Ascending aorta (tissue), 2 donors: ENCODE measurements at places on chromosomes 4 and X.
A peak's percentile ranks its signal among the peaks of the same experiment; 100 is the strongest.

GRCh38 chr4:98314791-98315565, 53.8 kb downstream of the RAP1GDS1 start:
- H3K36me3 ChIP-seq: no peaks in the 10 kb centered on the region
- no peak overlapping the region for H3K27ac ChIP-seq
- H3K4me3 ChIP-seq: no peak overlapping the region
- H3K4me1 ChIP-seq: no peaks in the 10 kb centered on the region

GRCh38 chrX:69154051-69154450, 11.2 kb downstream of the PJA1 start:
- no peaks in the 10 kb centered on the region for H3K4me1 ChIP-seq
- H3K27ac ChIP-seq: no peak overlapping the region
- no peak overlapping the region for H3K4me3 ChIP-seq
- H3K36me3 ChIP-seq: no peaks in the 10 kb centered on the region

- no peak overlapping the region for H3K27ac ChIP-seq
- no peaks in the 10 kb centered on the region for H3K27me3 ChIP-seq
- H3K4me3 ChIP-seq: no peak overlapping the region
- no peak for DNase-seq
- peaks cover 30% of the 10 kb centered on the region for H3K36me3 ChIP-seq
Measured at GRCh38 chr4:76780781-76781697, 116.9 kb downstream of the SOWAHB start.

DNA sequence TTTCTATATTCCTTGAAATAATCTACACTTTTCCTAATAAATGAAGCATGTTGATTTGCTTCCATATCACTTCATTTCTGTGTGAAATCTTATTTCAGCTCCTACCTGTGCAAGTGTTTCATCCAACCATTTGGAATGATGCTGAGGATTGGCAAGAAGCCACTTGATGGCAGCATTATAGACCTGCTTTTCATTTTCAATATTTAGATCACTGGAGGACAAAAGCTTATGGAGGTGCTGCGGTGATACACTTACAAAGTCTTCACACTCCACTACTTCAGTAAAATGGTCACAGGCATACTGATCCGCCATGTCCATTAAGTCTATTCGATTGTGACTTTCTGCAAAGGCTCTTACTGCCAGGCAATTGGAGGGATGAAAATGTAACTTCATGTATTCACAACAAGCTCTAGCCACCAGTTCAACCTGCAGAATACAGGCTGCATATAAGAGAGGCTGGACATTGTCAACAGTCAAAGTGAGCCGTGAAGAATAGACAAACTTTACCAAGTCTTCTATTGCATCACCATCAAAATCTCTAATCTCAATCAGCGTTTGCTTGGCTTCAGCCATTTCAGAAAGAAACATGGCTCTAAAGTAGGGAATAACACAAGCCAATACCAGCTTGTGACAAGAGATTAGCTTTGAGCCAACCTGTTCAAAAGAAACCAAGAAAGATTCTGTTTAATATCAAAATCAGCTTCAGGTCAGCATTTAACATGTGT, 35.1 kb downstream of the KLHL8 start:
- no peak overlapping the region for H3K27ac ChIP-seq
- DNase-seq: no peak
- H3K27me3 ChIP-seq: no peaks in the 10 kb centered on the region
- no peaks in the 10 kb centered on the region for H3K4me1 ChIP-seq
- no peak overlapping the region for H3K4me3 ChIP-seq
- no peaks in the 10 kb centered on the region for H3K36me3 ChIP-seq

GRCh38 chr4:10458177-10458576, 951 bp upstream of the ZNF518B start:
- peaks cover 3% of the 10 kb centered on the region for H3K4me1 ChIP-seq
- H3K4me3 ChIP-seq: peak overlapping the region; percentile 76
- no peaks in the 10 kb centered on the region for H3K27me3 ChIP-seq

- no peak for DNase-seq
- H3K27ac ChIP-seq: no peak overlapping the region
- no peaks in the 10 kb centered on the region for H3K36me3 ChIP-seq
- no peaks in the 10 kb centered on the region for H3K27me3 ChIP-seq
- H3K4me1 ChIP-seq: no peaks in the 10 kb centered on the region
- no peak overlapping the region for H3K4me3 ChIP-seq
Measured at GRCh38 chrX:1807301-1807731, 192.5 kb downstream of the ASMT start.

- H3K4me1 ChIP-seq: no peaks in the 10 kb centered on the region
- no peak for DNase-seq
Measured at GRCh38 chr4:106238820-106239420, 77.1 kb downstream of the TBCK start.
